ENCODE measurements at places on chromosomes 12 and 14.
A peak's percentile ranks its signal among the peaks of the same experiment; 100 is the strongest.

- H3K4me3 ChIP-seq: no peak overlapping the region
- peak; percentile 83 for DNase-seq
- no peaks in the 10 kb centered on the region for H3K4me1 ChIP-seq
- no peak overlapping the region for H3K27ac ChIP-seq
- H3K27me3 ChIP-seq: no peaks in the 10 kb centered on the region
Measured at GRCh38 chr12:1836854-1837421, 16.6 kb downstream of the LRTM2 start.

DNA sequence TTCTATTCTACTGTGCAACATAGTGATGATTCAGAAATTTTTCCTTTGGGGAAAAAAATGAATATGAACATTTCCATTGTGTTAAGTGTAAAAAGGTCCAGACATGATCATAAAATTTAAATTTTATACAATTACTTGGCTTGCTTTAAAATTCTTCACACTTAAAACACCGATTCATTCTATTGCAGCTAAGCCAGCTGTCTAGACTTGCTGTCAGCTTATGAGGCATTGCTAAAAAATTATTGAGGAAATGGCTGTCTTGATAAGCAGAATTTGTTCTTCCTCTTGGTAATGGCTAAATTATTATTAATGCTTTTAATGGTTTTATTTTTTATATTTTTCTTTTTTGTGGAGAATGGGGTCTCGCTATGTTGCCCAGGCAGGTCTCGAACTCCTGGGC, 1.8 kb downstream of the LYSET start:
- DNase-seq: no peak
- H3K36me3 ChIP-seq: peaks cover 15% of the 10 kb centered on the region
- no peak overlapping the region for H3K27ac ChIP-seq
- H3K27me3 ChIP-seq: no peaks in the 10 kb centered on the region
- peaks cover 17% of the 10 kb centered on the region for H3K4me1 ChIP-seq

DNA sequence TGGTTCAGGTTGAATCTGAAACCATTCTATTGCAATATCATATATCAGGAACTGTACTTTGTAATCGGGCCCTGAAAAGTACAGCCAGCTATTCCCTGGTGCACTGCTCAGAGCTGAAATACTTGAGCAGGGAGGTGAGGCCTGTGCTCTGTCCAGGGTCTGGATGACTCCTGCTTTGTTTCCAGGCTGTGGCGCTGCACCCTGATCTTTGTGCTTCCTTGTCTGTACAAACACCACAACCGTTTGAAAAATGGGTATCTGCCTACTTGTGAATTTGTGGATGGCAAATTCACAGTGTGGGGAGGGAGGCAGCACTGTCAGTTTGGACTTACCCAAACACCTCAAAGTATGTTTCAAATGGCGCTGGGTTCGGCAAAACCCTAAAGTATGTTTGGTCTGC, 155.4 kb upstream of the FAR2 start:
- H3K4me1 ChIP-seq: no peaks in the 10 kb centered on the region
- DNase-seq: no peak
- H3K36me3 ChIP-seq: no peaks in the 10 kb centered on the region
- no peak overlapping the region for H3K4me3 ChIP-seq
- H3K27me3 ChIP-seq: no peaks in the 10 kb centered on the region

GRCh38 chr12:43293396-43293795, 258.6 kb downstream of the ADAMTS20 start:
- H3K27ac ChIP-seq: no peak overlapping the region
- H3K27me3 ChIP-seq: no peaks in the 10 kb centered on the region
- DNase-seq: no peak
- no peaks in the 10 kb centered on the region for H3K36me3 ChIP-seq
- peaks cover 2% of the 10 kb centered on the region for H3K4me1 ChIP-seq

GRCh38 chr12:132146098-132146497, 1.8 kb downstream of the NOC4L start:
- DNase-seq: no peak
- H3K4me1 ChIP-seq: peaks cover 22% of the 10 kb centered on the region
- no peaks in the 10 kb centered on the region for H3K27me3 ChIP-seq

DNA sequence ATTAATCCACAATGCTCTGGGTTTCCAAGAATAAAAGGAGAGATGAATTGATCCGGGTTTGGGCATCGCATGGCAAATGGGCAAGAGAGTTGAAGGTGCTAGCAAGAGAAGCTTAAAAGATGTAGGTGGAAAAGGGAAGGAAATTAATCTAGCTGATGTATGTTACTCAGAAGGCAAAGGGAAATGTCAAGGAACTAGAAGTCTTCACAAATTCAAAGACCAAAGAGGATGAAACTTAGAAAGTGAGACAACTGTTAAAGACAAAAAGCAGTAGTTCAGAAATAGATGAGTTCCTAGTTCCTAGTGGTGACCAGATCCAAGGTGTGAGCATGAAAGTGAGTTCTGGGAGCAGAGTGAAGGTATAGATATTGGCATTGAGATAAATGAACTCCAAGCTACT, 228.3 kb downstream of the SEC23A start:
- H3K36me3 ChIP-seq: no peaks in the 10 kb centered on the region
- no peak overlapping the region for H3K27ac ChIP-seq
- no peaks in the 10 kb centered on the region for H3K4me1 ChIP-seq
- H3K4me3 ChIP-seq: no peak overlapping the region
- no peaks in the 10 kb centered on the region for H3K27me3 ChIP-seq

DNA sequence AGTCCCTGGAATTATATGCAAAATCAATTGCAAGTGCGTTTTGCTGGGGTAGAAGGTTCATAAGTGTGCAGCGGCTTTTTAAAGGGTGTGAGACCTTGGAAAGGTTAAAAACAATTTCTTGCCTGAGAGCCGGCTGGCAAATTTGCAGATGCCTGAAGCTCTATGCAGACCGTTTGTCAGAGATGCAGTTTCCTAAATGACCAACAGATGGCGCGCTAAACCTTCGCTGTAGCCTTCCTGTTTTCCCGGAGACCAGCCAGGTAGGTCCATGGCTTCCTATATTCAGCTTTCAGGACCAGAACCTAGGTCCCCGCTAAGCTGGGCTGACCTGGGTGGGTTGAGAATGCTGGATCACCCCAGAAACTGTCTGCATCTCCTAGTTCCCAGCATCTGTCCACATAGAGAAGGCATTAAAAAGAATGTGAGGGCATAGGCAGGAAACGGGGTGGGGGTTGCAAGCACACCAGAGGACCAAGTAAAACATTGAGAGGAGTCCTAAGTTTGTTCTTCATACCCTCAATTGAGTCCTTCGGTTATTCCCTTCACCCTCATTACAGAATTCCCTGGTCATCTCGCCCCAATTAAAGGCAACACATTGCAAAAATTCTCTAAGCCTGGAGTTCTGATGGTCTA, 5.7 kb upstream of the NOS1 start:
- H3K27ac ChIP-seq: no peak overlapping the region
- no peaks in the 10 kb centered on the region for H3K4me1 ChIP-seq
- no peak overlapping the region for H3K4me3 ChIP-seq

Data from kidney (tissue), 22 donors.